ENCODE measurements at places on chromosomes 2 and 18. TPM values are rescaled to one million over a fixed set of nuclear protein-coding genes. Genes with fewer than 3 reads are reported as not detected.

GRCh38 chr2:14492920-14493503 lies 139.5 kb upstream of the LRATD1 start:
- DNase-seq = no peak

DNA sequence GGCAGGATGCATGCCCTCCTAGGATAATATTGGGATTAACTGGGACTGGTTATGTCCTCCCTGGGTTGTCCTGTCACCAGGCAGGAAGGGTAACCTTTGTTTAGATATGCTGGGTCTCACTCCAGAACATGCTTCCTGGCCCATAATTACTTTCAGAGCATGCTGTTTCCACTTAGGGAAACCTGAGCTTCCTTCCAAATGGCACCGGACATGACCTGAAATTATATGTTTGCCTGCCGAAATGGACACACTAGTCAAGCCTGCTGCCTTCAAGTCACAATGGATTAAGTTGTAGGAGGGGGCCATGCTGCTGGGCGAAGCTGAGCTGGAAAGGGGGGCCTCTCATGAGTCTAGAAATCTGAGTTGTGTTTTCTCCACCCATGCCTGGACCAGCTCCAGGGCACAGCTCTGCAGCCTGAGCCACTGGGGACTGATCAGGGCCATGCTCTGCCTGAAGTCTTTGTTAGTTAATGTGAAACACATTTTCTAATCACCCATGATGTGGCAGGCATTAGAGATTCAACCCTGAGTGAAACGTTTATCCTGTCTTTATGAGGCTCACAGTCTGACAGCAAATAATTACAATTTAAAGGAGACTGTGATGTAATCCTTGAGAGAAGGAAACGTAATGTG lies 273.3 kb downstream of the TNS1 start:
- DNase-seq = peak; percentile 44

- no peak for DNase-seq
Observed at GRCh38 chr2:39099870-39100728, 20.8 kb downstream of the SOS1 start.

The NCKAP5 gene
- total RNA-seq = 5.8 TPM

The SCYGR4 gene
- not detected for total RNA-seq

DNA sequence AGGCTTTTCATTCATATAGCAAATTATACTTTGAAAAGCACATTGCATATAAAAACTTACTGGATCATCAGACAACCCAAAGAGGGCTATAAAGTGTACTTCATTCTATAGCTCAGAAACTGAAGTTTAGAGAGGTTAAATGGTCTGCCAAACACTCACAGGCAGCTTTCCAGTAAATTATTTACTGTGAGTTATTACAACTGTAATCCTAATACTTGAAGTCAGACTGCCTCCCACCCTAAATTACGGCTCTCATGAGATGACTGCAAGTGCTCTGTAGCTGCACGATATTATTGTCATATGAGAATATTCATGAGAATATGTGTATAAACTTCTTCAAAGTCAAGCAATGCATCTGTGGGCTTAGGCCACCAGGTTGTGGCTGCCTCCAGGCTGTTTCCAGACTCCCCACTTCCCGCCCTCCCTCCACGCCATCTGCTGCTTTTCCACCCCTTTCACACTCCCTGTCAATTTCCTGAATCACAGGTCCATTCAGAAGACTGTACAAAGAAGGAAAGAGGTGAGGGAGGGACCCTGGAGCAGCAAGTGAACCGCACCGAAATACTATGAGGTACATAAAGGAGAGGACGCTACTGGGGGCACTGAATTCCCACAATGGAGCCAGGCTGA lies 111.1 kb upstream of the SPOPL start:
- DNase-seq = no peak

- no peak for DNase-seq
Observed at GRCh38 chr2:159209341-159210306, 76.9 kb downstream of the WDSUB1 start.

DNA sequence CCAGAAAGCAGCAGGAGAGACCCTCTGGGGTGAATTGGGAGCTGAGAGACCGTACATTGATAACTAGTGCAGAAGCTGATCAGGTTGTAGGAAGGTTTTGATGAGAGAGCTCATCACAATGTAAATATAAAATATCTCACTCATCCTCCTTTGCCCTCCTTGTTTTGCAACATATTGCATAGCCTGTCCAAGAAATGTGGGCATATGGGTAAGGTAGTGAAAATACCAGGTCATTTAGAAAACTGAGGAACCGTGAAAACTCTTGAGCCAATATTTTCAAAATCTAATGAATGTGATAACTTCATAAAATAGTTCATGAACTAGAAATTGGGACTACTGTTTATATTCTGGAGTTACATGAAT lies 31.4 kb downstream of the C18orf54 start:
- DNase-seq = no peak

The POTEC gene
- not detected for total RNA-seq

The PDE1A gene
- 11.2 TPM for total RNA-seq

DNA sequence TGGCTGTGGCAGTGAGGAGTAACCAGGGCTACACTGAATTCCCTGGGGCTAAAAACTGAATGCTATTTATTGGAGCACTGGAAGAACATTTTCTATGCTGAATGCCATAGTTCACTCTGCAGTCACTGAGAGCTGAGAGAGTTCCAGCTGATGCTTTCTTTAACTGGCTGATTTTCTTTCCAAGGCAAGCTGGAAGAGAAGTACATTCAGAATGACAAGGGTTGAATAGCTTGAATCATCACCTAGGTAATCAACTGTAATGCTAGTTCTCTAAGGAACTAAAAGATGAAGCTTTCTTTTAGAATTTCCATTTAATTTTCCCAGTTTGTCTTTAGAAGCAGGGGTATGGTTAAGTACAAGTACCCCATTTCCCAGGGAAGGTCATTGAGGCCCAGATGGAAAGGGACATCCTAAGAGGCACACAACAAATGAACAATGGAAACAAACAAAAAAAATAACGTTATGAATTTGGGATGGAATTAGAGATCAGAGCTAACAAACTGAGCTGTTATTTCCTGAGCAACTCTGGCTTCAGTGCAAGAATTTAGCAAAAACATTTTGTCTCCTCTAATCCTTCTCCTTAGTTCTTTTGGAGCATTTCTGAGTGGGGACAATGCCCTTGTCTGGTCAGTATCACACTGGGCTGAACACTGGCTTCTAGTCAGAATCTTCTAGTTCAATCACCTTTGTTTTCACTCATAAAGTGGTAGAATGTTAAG lies 132.8 kb upstream of the REG3A start:
- DNase-seq = no peak

DNA sequence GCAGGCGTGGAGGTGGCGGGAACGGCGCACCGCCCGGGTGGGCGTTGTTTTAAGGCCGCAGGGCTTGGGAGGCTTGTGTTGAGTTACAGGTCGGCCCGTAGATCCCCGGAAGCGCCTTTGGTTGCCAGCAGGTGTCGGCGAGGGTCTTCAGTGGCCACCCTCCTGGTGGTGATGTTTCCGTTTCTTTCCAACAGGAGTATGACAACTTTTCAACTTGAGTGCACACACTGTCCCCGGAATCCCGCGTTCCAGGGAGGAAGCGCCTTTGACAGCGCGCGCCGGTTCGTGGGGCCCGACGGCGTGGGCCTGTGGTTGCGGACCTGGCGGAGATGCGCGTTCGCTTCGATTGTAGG lies 1.0 kb upstream of the HDAC4 start:
- peak; percentile 58 for DNase-seq

DNA sequence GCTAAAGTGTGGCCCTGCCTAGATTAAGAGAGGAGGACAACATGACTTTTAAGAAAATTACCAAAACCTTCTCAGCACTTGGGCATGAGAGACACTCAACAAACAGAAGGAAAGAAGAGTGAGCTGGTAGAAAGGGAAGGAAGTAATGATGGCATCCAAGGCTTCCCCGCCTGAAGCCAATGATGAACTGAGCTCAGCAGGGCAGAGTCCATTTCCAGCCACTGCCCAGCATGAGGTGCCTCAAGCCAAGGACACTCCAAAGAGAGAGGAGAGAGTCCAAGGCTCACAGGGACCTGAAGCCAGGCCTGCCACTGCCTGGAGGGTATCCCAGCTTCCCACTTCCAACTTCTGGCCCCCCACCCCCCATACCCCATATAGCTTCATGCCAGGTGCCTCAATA lies 9.5 kb upstream of the TNS1 start:
- no peak for DNase-seq

- DNase-seq = no peak
Observed at GRCh38 chr2:207395535-207396251, 134.1 kb upstream of the CREB1 start.

The MTA3 gene
- 21.8 TPM for total RNA-seq

The BMP10 gene
- total RNA-seq = 36.7 TPM

The FIGN gene
- total RNA-seq = 13.2 TPM

DNA sequence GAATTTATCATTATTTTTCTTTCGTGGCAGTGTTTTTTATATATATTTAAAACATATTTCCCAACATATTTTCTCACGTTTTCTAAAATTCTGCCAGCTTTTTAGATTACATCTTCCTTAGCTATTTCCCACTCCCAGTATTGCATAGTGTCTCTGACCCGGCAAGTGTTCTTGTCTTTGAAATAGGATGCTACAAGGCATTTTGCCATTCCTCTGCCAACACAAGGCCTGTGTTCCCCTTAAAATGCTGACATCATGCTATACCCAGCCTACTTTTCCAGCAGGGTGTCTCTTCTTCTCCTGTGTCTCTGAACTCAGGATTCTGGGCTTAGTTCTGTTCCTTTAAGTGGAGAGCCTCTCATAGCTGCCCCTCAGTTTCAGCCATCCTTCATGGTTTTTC lies 115.2 kb downstream of the DIS3L2 start:
- DNase-seq = no peak

The SLC4A3 gene
- total RNA-seq = 360 TPM

The KCNK3 gene
- 30.9 TPM for total RNA-seq

GRCh38 chr2:11163439-11164317 lies 8.4 kb downstream of the SLC66A3 start:
- no peak for DNase-seq

DNA sequence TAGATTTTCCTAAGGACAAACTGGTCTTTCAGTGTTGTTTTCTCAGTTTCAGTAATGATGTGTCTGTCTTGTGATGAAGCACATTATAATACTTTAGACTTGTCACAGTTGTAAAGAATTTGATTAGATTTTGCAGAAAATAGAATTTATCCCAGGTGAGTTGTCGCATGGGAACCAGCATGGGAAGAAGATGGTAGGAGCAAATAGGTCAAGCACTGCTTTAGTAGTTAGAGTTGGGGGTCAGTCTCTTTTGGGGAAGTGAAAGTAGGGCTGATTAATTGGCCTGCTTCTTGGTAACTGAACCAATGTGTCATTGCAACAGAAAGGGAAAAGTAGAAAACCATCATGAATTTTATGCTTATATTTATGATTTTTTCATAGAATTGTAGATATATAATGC lies 153.2 kb upstream of the MYO3B start:
- DNase-seq = no peak

DNA sequence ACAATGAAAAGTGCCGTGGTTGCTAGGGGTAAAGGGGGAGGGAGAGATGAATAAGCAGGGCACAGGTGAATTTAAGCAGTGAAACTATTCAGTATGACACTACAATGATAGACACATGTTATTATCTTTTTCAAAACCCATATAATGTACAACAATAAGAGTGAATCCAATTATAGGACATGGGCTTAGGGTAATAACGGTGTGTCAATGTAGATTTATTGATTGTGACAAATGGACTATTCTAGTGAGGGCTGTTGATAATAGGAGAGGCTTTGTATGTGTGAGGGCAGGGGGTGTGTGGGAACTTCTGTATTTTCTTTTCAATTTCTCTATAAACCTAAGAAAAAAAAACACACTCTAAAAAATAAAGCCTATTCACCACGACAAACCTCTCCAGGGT lies 223.8 kb downstream of the RIT2 start:
- no peak for DNase-seq

- no peak for DNase-seq
Observed at GRCh38 chr2:186467421-186467820, 18.6 kb upstream of the ZC3H15 start.

DNA sequence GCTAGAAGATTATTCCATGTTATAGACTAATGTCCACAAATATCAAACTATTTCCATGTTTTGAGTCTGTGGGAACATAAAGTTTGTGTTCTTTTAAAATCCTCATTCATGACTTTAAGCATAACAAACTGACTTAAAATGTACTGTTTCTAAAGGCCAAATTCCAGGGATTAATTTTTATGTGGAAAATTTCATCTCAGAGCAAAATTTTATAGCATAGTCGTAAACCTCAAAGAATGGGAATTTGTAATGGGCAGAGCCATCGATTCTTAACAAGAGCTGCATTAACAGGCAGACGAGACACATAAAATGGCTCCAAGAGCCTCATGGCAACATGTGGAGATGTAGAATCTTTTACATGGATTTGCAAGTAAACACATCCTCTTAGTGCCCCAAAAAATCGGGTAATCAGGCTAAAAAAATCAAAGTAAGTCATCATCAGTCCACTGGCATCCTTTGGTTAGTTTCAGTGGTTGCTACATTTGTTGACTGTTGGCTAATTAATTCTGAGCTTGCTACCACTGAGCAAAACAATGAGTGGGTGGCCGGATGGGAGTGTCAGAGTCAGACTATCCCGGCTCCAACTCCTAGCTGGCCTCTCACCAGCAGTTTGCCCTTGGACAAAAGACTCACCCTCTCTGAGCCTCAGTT lies 119.6 kb downstream of the FAM210A start:
- DNase-seq = no peak

The ALPI gene
- not detected for total RNA-seq

GRCh38 chr2:62201307-62201706 lies 5.4 kb downstream of the B3GNT2 start:
- DNase-seq = no peak

- DNase-seq = no peak
Observed at GRCh38 chr18:54254265-54254758, 15.0 kb upstream of the POLI start.

GRCh38 chr2:47595687-47596086 lies 187.3 kb upstream of the MSH6 start:
- DNase-seq = no peak

GRCh38 chr2:141513853-141514252 lies 617.0 kb downstream of the LRP1B start:
- DNase-seq = no peak

DNA sequence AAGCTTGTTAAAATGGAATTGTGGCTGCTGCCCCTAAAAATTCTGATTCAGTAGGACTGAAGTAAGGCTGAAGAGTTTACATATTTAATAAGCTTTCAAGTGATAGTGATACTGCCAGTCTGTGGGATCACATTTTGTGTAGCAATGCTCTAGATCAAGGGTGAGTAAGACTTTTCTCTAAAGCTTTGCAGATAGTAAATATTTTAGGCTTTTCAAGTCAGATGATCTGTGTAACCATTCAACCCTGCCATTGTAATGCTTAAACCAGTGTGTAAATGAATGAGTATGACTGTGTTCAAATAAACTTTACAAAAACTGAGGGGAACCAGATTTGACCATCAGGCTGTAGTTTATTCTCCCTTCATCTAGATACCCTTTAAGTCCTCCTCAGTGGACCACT lies 92.7 kb downstream of the PIK3C3 start:
- DNase-seq = no peak

All from left cardiac atrium (tissue), 4 donors.